Fibroblast of lung (primary cell): ENCODE measurements at places on chromosomes 12 and 14. TPM values are rescaled to one million over a fixed set of nuclear protein-coding genes. Genes with fewer than 3 reads are reported as not detected.

The PNP gene
- total RNA-seq = 4.4 and 6.9 TPM in 2 replicates

The SAV1 gene
- total RNA-seq = 27.2 and 46.9 TPM in 2 replicates

The ZNF839 gene
- total RNA-seq = 8.2 and 8.8 TPM in 2 replicates

The PIWIL1 gene
- total RNA-seq = not detected in 2 replicates

The MUCL1 gene
- total RNA-seq = not detected in 2 replicates

The FOXM1 gene
- 1.3 and 7.3 TPM in 2 replicates for total RNA-seq

The RTL1 gene
- total RNA-seq = not detected in 2 replicates

The RNASE1 gene
- total RNA-seq = not detected in 2 replicates

The FGF23 gene
- not detected in 2 replicates for total RNA-seq

The PRIMA1 gene
- total RNA-seq = not detected in 2 replicates

The HOXC12 gene
- not detected in 2 replicates for total RNA-seq

The TM9SF1 gene
- total RNA-seq = 49.6 and 61.6 TPM in 2 replicates

The E2F7 gene
- 4.6 and 9.7 TPM in 2 replicates for total RNA-seq

The CTSG gene
- total RNA-seq = not detected in 2 replicates

The OAS2 gene
- total RNA-seq = 2.3 and 3.1 TPM in 2 replicates

The DLGAP5 gene
- 0.77 and 8.1 TPM in 2 replicates for total RNA-seq

The KCNH3 gene
- 0.17 and 0.26 TPM in 2 replicates for total RNA-seq

The KRT83 gene
- not detected in 2 replicates for total RNA-seq

The MEG3 gene
- 95.0 and 182 TPM in 2 replicates for total RNA-seq

The SIRT4 gene
- 2.3 and 2.5 TPM in 2 replicates for total RNA-seq

The RASSF3 gene
- 37.7 and 40.3 TPM in 2 replicates for total RNA-seq

The TSPAN9 gene
- 26.7 and 35.2 TPM in 2 replicates for total RNA-seq

The ZC3H10 gene
- total RNA-seq = 5.6 and 7.2 TPM in 2 replicates

The SMAGP gene
- total RNA-seq = 5.1 and 11.6 TPM in 2 replicates

The KLHL33 gene
- total RNA-seq = 0.26 and 1.5 TPM in 2 replicates

The COX8C gene
- 0.33 TPM in 1 of 2 replicates, not detected in the other for total RNA-seq

The TCL1A gene
- total RNA-seq = not detected in 2 replicates

The TOGARAM1 gene
- 22.1 and 24.9 TPM in 2 replicates for total RNA-seq

The JKAMP gene
- total RNA-seq = 51.6 and 80.1 TPM in 2 replicates
